ENCODE measurements at places on chromosomes 12 and 14.
A peak's percentile ranks its signal among the peaks of the same experiment; 100 is the strongest.

- DNase-seq: peak; percentile 37
These were observed 1.8 kb downstream of the FBXL14 start for GRCh38 chr12:1592444-1593173.

DNA sequence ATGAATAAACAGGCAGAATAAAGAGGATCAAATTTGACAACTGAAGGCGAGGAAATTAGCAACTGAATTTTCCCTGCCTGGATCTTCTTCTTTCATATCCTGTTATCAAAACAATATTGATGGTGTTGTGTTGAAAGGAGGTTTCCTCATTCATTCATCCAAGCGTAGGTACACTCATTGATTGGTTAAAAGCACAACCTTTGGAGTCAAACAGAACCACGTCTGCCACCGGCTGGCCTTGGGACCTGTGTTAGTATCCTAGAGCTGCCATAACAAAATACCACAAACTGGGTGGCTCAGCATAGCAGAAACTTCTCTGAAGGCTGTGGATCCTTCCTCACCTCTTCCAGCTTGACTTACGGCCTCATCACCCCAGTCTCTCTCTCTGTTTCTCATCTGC is 268.6 kb upstream of the PWP1 start:
- no peak for DNase-seq

DNA sequence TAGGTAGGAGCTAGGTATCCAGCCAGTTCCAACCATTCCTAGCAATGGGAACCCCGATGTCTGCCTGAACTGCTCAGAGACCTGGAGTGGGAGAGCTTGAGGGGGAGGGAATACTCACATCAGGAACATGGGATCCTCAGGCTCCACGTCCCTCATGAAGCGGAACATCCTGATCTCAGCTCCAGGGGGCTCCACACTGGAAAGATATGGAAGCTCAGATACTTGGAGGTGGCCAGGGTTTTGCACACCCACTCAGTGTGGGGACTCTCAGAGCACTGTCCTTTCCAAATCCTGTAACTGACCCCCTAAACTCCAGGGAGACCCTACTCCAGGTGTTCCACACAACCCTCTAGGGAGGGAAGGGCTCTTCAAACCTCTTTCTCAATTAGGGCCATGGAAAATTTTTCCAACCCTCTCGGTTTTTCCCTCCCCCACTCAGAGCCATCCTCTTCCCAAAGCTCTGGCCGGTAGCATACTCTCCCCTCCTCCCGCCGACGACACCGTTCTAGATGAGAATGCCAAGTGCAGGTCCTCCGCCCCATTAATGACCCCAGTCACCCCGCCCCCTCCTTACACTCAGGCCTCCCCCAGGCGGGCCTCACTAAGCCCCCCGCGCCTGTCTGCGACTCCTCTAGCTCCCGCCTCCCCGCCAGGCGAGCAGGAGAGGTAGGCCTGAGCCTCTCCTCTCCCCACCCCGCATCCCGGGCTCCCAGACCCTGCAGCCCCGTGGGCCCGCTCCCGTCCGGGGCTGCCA is 597 bp downstream of the MLF2 start:
- DNase-seq: peak; percentile 76

DNA sequence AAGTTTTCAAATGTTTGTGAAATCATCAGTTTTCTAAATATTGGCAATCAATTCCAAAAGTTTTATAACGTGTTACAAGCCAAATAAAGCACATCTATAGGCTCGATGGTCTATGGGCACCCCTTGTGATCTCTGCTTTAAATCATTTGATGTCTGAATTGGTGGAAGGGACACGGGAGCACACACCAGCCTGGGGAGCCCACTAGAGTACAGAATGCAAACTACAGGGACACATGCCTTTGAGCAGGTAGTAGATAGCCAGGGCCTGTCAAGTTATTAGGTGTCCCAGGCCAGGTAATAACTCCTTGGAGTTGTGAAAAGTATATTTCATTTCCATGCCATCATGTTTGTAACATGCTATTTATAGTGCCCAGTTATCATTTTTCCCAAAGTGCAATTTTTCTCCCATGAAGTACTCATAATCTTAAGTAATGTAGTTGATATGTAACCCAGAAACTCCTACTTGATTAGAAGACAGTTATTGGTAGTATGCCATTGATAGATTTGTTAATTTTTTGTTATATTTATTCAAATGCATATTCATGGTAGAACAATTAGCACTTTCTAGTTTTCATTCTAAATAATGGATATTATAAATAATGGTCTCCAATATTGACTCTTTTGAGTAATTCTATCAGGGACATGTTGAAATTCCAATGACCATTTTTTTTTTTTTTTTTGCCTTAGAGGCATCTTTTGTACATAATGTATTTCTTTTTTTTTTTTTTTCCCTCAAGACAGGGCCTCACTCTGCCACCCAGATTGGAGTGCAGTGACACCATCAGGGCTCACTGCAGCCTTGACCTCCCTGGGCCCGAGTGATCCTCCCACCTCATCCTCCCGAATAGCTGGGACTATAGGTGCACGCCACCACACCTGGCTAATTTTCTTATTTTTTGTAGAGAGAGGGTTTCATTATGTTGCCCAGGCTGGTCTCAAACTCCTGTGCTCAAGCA is 96.9 kb upstream of the FGD4 start:
- peak; percentile 79 for DNase-seq

- DNase-seq: peak; percentile 80
These were observed 4.1 kb upstream of the CCND2 start for GRCh38 chr12:4269279-4269991.

DNA sequence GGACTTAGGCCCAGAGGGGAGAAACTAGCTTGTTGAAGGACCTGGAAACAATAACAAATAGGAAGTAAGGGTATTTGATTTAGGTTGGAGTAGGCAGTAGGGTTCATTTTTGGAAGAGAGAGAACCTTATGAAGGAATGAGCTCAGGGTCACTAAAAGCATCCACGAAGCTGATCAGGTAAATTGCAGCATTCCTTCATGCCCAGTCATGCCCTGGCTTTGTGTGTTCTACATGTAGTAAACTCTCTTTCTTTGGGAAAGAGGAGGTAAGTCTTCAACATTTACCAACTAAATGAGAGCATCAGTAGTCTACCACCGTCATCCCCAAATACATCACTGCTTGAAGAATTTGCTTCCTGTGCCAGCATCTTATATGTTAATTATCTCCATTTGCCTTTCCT is 54.7 kb downstream of the CPSF2 start:
- no peak for DNase-seq

GRCh38 chr12:65606008-65606766 is 218.1 kb upstream of the HMGA2 start:
- DNase-seq: no peak

DNA sequence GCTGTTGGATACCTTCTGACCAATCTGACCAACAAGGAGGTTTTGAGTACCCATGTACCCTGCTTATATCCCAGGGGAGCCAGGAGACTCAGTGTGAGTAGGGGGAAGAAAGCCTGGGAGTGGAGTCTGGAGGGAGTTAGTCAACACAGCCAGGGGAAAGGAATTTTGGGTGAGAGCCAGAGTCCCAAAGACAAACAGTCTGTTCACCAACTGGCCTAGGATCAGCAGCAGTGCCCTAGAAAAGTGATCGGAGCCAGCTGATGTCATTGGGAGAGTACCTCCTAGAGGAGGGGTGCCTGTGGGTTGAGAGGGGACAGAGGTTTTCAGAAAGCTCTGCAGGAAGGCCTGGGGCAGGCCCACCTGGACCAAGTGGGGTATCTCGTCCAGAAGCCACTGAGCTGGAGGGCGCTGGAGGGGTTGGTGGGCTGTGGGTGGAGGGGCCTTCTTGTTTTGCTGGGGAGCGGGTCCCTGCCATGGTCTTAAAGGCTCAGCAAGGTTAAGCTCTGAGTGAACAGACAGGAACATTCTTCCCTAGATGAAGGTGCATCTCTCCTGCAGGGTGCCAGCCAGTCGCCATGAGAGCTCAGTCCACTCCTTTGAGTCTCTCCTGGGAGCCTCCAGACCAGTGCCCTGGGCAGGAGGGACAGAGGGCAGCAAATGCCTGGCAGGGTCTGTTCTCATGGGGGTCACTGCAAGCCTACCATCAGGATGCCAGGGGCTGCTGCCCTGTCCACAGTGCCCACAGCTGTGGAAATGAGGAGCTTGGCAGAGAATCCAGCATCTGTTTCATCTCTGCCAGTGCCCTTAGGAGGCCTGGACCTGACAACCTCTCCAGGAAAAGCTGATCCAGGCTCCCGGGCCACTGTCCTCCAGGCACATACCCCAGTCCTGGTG is 63.6 kb downstream of the CHGA start:
- DNase-seq: no peak

- no peak for DNase-seq
These were observed 343.7 kb downstream of the CACNA1C start for GRCh38 chr12:2396448-2396871.

- DNase-seq: no peak
These were observed 1.1 kb upstream of the RHOF start for GRCh38 chr12:121794534-121795033.

- DNase-seq: peak; percentile 39
These were observed 138.5 kb downstream of the KICS2 start for GRCh38 chr12:64083285-64084210.

GRCh38 chr14:55123101-55123500 is 6.0 kb upstream of the LGALS3 start:
- peak; percentile 10 for DNase-seq

DNA sequence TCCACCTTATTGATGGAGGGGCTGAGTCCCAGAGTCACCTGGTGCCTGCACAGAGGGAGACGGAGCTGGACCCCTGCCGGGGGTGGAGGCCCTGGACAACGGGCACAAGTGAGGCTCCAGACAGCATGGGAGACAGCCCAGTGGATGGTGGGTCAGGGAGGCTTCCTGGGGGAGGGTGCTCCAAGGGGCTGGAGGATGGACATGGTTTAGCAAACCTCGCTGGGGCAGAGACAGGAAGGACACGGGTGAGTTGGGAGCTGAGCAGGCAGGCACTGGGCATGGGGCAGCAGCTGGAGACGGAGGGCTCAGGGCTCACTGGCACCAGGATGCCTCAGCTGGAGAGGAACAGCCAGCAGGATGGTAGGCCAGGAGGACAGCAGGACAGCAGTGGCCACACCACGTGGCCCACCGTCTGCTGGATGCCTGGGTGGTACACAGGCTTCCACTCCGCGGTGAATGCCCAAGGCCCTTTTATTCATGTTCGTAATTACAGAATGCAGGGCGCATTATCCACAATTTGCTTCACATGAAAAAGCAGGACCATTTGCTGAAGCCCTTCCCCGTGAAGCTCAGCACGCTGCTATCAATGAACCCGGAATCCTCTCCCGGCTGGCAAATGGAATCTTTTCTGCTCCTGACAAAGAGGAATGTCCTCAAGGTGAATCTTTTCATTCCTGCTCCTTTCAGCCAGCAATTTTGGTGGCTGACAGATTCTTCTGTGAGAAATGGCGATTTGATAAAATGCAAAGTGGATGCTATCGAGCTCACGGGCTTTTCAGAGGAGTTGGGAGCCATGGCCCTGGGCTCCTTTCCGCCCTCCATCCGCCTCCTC is 138.1 kb upstream of the C14orf180 start:
- no peak for DNase-seq

- peak; percentile 29 for DNase-seq
These were observed 2.4 kb downstream of the CCDC177 start for GRCh38 chr14:69572030-69572840.

DNA sequence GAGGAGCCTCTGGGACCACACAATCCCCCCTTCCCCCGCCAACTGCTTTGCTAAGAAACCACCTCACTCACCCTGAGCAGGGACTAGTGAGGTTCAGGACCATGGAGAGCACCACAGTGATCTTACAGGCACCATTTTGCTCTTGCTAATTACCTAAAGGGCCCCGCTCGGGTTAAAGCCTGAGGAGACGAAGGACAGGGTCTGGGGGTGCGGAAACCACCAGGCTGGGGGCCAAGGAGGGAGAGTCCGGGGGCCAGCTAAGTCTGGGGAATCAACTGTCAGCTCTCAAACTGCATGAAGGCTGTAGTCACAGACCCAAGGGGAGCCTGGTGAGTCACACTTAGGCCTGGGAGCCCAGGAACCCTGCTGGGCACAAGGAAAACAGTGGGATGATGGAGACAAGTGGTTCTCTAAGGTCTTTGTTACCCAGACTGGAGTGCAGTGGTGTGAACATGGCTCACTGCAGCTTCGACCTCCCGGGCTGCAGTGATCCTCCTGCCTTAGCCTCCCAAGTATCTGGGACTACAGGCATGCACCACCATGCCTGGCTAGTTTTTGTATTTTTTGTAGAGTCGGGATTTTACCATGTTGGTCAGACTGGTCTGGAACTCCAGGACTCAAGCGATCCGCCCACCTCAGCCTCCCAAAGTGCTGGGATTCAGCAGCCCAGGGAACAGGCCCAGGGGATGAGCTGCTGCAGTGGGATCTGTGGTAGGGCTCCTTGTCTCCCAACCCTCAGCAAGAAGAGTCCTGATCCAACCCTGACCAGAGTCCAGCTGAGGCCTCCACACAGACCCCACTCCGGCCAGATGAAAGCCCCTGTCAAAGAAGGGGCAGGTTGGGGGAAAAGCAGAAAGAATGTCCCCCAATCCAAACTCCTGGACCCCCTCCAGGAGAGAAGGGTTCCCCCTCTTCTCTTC is 98.8 kb downstream of the CALM1 start:
- DNase-seq: peak; percentile 69

DNA sequence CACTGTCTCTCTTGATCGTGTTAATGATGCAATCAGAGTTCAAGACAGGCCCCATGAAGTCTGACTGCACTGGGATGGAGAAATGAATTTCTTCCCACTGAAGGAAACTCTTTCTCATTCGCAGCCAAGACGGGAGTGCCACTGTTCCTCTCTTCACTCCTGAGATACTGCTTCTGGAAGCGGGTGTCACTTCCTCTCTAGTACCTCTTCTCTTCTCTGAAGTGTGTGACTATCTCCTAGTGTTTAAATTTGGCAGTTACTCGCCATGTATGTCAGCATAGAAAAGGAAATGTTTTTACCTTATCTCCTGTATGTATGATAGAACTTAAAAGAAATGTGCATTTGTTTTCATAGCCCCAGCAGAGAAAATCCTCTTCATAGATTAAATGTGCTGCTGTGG is 215.2 kb downstream of the ANO6 start:
- no peak for DNase-seq

GRCh38 chr12:107402041-107403022 is 283.3 kb upstream of the PWP1 start:
- DNase-seq: peak; percentile 86

DNA sequence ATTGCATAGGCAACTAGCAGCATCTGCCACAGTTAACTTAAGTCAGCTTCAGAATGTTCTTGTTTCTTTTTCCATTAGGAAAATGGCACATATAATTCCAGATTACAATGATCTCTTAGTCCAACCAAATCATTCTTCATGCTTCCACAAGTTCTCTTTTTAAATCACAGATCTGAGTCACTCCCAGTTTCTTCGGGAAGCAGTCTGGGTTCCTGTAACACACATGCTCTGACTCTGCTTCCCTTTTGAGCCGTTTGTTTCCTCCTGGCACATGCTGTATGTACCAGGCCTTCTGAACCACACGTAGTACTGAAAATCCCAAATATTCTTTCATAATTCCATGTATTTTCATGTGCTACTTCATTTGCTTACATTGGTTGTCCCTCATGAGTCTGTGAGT is 388.8 kb upstream of the PDE3A start:
- no peak for DNase-seq
